ENCODE measurements at places on chromosomes 1 and 21.
A peak's percentile ranks its signal among the peaks of the same experiment; 100 is the strongest.

DNA sequence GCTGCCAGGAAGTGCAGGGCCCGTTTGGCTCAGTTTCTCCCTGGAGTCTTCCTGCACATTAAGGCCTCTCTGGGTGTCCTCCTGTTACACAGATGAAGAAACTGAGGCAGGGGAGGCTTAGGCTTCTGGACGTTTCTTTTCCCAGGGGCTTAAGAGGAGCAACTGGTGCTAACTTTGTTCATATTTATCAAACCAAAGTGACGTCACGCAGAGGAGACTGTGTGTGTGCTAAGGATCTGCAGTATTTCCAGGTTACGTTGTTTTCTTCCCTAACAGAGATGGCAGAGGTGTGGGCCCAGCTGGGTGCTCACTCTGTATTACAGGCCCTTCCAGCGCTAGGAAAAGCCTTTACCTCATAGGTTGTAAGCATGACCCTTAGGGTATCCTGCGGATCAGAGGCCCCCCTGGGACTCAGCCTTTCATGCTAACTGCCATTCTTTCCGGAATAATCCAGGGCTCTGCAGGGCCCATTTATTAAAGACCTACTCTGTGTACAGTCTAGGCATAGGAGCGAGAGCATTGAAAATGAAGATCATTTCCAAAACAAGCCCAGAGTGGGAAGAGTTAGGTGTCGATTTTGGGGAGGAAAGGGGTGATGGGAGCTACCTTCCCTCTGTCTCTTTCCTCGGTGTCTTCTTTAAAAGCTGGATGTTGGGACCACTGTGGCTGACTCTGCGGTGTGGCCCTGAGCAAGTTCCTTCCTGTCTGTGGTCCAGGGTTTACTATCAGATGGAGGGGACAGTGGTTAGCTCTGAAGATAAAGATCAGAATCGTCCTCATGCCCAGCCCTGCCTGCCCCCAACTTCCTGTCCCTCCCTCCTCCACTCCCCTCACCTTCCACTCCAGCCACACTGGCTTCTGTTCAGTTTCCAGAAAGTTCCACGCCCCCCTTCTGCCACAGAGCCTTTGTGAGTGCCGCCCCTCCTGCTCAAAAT is 4.6 kb downstream of the AGTRAP start:
- no peak for DNase-seq

DNA sequence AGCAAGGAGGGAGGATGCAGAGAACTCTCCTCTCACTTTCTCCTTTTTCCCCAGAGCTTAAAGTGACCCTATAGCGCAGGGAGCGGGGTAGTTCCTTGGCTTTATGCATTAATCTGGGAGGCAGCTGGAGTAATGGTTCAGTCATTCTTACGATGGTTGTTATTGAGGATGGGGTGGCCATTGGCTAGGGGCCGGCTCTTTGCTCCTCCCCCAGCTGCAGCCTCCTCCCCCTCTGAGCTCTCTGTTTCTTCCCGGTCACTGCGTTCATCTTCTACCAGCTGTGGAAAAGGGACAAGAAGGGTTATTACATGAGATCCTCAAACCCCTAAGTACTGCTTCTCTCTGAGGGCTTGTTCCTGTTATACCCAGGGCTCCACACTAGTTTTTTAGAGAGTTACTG is 8.6 kb downstream of the CERS2 start:
- DNase-seq = no peak

DNA sequence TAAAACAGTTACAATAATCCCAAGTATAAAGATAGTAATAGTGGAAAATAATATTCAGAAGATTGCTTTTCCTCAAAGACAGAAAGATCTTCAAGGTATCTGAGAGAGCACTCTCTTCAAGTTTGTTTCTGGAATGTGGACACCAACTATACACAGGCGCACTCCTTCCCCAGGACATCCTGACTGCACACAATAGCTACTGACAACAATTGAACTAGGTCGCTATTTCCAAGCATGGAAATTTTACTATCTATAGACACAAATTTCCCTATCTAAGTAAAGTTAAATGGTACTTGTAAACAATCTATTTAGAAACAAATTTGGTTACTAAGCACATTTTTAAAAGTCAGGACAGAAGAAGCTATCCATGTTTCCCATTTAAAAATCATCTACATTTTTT is 19.1 kb downstream of the ARHGAP29 start:
- DNase-seq = no peak

DNA sequence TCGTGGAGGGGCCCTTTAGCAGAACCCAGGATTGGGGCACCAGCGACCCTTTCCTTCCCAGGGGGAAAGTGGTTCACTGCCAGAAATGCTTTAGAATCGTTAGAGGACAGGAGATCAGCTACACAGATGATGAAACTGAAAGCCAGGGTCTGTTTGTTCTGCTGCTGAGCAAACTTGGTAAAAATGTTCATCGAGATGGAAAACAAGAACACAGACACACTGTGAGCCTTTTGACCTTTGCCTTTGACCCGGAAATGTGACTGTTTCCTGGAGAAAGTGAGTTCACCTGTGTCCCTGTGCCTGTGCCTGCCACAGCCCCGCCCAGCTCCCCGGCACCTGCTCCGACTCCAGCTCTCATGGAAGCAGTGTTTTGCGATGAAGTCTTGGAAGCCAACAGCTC is 234.3 kb downstream of the CAMTA1 start:
- no peak for DNase-seq

DNA sequence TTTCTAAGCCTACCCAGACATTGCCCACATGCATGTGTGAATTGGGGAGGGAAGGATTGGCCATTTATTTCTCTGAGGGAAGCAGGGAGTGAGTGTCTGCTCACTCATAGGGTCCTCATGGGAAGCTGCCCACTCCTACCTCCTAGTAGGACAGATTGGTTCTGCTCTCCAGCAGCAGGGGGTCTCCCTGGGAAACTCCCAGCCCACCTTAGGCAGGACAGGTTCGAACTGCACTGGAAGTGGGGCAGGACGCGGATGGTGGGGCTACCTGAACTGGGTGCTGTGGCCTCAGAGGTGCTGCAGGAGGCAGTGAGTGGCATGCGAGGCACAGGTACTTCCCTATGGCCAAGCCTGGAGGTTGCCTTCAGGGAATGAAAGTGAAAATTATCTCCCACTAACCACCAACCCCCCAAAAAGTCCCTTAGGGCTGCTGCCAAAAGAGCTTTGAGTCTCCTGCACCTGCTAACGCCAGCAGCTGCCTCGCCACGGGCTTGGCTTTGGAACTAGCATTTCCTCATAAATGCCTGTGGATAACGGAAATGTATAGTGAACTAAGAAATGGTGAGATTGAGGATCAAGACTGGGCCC is 157.0 kb upstream of the COA6 start:
- no peak for DNase-seq

DNA sequence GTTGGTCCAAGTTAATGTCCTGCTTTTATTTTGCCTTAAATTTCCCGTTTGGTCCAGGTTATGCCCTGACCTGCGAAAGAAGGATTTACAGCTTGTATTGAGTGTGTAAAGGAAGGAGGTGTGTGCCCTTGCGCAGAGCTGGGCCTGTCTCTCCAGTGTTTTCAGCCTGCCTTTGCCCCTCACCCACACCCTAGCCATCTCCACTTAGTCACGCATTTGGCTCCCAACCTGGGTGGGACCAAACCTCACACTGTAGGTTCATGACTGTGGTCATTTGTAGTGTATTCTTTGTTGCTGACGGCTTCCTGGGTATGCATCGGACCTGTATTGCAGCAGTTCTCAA is 572 bp upstream of the SRSF10 start:
- DNase-seq = peak; percentile 68

- DNase-seq = no peak
Observed at GRCh38 chr1:41640141-41640751, 155.8 kb upstream of the EDN2 start.

DNA sequence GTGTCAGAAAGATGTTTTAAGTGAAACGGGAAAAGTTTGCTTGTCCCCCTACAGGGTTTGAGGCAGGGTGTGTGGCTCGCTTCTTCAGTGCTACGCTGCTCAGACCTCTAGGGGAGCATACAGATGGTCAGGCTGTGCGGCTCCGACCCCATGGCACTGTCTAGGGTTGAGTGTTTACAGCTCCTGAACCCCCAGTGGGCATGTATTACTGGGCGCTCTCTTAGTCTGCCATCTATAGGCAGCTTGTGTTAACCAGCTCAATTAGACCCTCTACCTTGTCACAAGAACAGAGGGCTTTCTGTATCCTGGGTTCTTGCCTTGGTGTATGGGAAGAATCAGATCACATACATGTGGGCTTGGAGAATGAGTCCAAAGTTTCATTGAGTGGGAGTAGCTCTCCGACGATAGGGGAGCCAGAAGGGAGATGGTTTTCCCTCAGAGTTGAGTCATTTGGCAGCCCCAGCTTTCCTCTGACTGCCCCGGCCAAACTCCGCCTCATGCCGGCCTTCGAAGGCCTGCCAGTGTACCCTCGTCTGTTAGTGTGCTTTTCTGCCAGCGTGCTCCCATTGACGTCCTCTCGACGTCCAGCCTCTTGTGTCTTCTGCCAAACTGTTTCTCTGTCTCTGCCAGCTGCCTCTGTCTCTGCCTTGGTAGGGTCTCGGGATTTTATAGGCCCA is 38.6 kb upstream of the ADGRL4 start:
- no peak for DNase-seq

GRCh38 chr21:26140164-26140579 is 30.4 kb downstream of the APP start:
- no peak for DNase-seq
